ENCODE measurements at places on chromosomes 16 and 17.

GRCh38 chr16:85544668-85545067 lies 68.5 kb upstream of the GSE1 start:
- no peak for DNase-seq

- no peak for DNase-seq
Observed at GRCh38 chr17:1907909-1908698, 78.3 kb downstream of the RPA1 start.

DNA sequence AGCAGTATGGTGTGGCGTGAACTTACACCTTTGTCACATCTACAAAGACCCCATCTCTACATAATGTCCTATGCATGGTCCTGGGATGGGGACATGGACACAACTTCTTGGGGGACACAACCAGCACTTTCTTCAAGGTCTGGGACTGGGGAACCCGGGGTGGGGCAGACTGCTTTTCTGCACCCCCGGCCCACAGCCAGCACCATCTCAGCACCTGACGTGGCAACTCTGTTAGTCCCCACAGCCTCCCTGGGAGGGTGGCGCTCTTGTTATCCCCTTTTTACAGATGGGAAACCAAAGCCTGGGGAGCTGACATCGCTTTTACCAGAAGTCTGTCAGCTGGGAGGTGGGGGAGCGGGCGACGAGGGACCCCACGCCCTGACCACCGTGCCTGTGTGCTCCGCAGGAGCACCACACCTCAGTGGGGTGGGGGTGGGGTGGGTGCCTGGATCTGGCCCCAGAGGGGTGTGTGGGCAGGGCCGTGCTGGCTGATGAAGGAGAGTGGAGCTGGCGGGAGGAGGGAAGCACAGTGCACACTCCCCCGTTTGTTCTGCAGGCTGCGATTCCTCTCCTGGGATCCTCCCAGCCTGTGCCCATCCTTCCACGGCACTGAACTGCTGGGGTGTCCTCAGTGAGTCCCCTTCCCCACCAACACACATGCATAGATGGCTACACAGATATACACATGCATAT lies 115.4 kb upstream of the GSE1 start:
- DNase-seq, result no peak

DNA sequence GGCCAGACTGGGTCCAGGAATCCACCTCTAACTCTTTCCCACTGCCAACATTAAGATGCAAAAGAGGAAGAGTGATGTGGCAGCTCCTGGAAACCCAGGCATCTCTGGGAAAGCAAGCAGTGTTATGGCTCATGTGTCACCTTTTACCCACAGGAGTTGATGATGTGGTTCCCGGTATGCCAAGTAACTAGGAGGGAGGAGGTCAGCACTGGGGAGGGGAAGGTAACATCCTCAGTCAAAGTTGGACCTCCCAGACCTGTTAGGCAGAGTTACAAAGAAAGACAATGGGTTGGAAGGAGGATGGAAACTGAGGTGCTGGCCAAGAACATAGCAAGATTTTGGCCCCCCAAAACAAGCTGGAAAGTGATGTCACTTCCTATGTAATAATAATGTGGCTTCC lies 11.4 kb downstream of the KRABD2 start:
- DNase-seq, result no peak

GRCh38 chr16:66309-67182 lies 5.9 kb downstream of the RHBDF1 start:
- DNase-seq, result no peak

DNA sequence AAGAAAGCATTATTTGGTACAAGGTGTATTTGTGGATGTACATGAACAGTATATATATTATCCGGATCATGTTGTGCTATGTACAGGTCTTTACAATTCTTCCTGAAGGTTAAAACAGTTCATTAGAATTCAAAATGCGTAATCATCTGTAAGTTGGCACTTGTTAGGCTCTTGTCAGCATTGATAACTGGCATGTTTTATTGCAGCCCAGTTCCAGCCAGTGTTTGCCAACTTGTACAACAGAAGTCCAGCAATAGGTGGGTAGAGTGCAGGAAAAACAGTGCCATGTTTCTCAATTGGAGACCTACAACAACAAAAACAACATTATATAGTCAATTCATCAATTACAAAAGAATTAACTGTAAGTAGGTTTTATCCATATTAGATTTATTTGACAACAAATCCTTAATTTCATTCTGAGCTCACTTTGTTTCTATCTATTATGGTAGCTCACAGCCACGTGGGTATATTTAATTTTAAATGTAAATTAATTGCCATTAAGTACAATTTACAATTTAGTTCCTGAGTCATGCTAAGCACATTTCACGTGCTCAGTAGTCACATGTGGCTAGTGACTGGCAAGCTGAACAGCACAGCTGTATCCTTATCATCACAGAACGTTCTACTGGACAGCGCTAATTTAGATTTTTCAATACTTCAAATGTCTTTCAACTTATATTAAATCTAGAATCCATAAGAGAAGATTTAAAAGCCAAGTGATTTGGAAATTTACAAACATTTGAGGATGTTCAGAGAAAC lies 8.6 kb upstream of the ANKFY1 start:
- peak; percentile 11 for DNase-seq

All from hippocampal formation (tissue), 2 donors.